Glomerular endothelial cell (primary cell): ENCODE measurements at places on chromosomes 16 and 17. TPM values are rescaled to one million over a fixed set of nuclear protein-coding genes. Genes with fewer than 3 reads are reported as not detected.

The DNAI2 gene
- not detected in 2 replicates for total RNA-seq

The ELMO3 gene
- total RNA-seq: 0.53 and 2.0 TPM in 2 replicates

The SMIM22 gene
- total RNA-seq: not detected in 2 replicates

The ACD gene
- 23.3 and 24.1 TPM in 2 replicates for total RNA-seq

The OR2C1 gene
- total RNA-seq: not detected in 2 replicates

The PSMD3 gene
- 124 and 134 TPM in 2 replicates for total RNA-seq

The NAGS gene
- total RNA-seq: 1.8 and 4.6 TPM in 2 replicates

The MAP3K14 gene
- total RNA-seq: 5.1 and 9.3 TPM in 2 replicates

The TP53TG3F gene
- total RNA-seq: not detected in 2 replicates

The TEX14 gene
- total RNA-seq: not detected in 2 replicates

The TMEM238L gene
- not detected in 2 replicates for total RNA-seq

The AHSP gene
- total RNA-seq: not detected in 2 replicates

The NPIPA7 gene
- total RNA-seq: 4.7 and 30.1 TPM in 2 replicates

The ITGAX gene
- total RNA-seq: 0.23 and 0.63 TPM in 2 replicates

The GAS7 gene
- total RNA-seq: 1.1 and 1.2 TPM in 2 replicates

The C16orf89 gene
- total RNA-seq: 0.35 TPM in 1 of 2 replicates, not detected in the other

The SLFN12L gene
- 0.05 TPM in 1 of 2 replicates, not detected in the other for total RNA-seq

The TBC1D3C gene
- total RNA-seq: not detected in 2 replicates

The CFAP52 gene
- not detected in 2 replicates for total RNA-seq
